ENCODE measurements at places on chromosomes 16 and 17.

GRCh38 chr16:79536958-79537357 is 63.6 kb downstream of the MAF start:
- no peak for DNase-seq

DNA sequence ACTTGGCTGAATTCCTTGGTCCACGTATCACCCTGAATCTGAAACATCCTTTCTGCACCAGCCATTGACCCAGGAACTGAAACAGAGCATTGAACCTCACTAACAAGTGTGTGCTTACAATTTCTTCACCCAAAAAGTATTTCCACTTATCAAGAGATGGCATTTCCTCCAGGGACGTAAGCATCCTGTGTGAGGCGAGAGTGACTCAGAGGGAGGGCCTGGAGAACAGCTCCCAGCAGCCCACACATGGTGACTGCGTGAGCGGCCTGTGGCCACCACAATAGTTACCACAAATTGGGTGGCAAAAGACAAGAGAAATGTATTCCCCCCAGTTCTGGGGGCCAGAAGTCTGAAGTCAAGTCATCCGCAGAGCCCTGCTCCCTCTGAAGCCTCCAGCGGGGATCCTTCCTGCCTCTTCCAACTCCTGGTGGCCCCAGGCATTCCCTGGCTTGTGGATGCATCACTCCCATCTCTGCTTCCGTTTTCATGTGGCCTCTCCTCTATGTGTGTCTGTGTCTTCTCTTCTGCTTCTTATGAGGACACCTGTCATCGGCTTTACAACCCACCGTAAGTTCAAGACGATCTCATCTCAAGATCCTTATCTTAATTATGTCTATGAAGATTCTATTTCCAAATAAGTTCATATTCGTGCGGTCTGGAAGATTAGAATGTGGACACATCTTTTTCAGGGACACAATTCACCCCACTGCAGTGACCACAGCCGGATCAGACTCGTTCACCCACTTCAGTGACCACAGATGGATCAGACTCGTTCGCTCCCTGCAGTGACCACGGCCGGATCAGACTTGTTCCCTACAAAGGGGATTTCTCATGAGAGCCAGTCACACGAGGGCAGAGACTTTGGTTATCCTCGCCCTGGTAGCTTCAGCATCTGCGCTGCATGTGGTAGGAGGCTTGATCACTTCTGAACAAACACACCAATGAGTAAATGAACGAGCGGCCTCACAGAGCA is 122.6 kb upstream of the FOXF1 start:
- DNase-seq = peak; percentile 100

- DNase-seq = no peak
Observed at GRCh38 chr17:80815151-80815681, 176.4 kb upstream of the CHMP6 start.

- no peak for DNase-seq
Observed at GRCh38 chr17:66331038-66331816, 28.8 kb downstream of the PRKCA start.

GRCh38 chr17:31349454-31349853 is 28.0 kb upstream of the EVI2A start:
- no peak for DNase-seq

- DNase-seq = no peak
Observed at GRCh38 chr16:23700509-23700908, 12.5 kb downstream of the ERN2 start.

DNA sequence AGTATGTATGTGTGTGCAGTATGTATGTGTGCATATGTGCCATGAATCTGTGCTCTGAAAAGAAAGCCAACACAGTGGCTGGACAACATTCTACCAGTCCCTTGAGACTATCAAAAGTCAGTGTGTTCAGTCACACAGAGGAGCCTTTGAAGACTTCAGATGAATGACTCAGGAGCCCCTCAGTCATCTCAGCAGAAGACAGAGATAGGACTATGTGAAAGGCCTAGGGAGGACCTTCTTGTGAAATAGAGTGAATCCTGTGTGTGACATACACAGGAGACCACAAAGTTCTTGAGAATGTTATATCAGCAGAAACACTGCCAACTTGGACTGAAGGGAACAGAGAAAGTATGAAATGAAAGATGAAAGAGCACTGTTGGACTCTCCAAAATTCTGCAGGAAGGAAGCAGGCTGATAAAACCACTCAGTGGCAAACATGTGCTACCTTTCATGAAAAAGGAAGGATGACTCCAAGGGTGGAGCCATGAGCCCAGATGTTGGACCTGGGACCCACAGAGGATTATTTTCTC is 108.4 kb downstream of the METRNL start:
- DNase-seq = no peak
